Right renal cortex interstitium (tissue), 3 donors: ENCODE measurements at places on chromosomes 16 and 17. TPM values are rescaled to one million over a fixed set of nuclear protein-coding genes. Genes with fewer than 3 reads are reported as not detected.

GRCh38 chr16:60304066-60304465 is 1570.0 kb upstream of the GOT2 start:
- no peak for DNase-seq

DNA sequence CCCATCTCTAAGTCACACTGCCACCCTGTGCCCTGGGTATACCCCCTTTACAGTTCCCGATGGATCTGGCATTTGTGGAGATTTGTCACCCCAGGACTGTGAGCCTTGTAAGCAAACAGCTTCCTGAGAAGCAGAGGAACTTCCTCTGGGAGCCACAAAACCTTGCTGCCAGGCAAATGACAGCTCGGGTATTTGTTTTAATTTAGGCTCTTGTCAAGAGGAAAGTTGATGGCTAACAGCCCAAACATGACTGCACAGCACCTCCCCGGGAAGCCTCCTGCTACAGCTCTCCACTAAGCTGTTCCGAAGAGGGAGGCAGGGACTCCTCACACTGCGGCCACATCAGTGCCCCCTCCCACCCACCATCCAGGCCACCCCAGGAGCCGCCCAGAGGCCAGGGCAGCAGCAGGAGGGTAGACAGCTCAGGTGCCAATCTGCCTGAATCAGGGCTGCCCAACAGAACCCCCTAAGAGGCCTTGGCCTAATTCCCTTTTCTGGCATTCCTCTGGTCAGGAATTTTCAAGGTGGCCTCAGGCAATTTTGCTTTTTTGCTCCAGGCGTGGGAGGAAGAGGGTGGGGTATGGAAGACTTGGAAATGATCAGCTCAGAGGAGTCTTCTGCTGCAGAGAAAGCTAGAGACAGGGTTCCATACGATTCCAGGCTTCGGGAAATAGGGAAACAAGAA is 2.6 kb downstream of the ABR start:
- no peak for DNase-seq

DNA sequence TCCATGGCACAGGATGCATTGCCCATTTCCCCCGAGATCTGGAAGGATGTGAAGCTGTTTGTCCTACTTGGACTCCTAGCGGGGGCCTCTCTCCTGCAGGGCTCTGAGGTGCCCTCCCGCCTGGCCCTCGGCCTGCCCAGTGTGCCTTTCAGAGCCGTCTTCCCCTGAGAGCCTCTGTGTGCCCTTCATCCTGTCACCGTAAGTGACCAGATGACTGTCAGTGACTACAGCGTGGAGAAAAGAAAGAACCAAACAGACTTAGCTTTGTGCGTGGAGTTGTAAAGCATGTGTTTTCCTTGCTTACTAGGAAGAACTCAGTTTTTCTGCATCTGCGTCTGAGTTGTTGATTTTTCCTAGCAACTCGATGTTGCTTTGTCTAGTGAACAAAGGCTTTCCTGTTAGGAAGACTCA is 56.1 kb downstream of the BANP start:
- DNase-seq = no peak

DNA sequence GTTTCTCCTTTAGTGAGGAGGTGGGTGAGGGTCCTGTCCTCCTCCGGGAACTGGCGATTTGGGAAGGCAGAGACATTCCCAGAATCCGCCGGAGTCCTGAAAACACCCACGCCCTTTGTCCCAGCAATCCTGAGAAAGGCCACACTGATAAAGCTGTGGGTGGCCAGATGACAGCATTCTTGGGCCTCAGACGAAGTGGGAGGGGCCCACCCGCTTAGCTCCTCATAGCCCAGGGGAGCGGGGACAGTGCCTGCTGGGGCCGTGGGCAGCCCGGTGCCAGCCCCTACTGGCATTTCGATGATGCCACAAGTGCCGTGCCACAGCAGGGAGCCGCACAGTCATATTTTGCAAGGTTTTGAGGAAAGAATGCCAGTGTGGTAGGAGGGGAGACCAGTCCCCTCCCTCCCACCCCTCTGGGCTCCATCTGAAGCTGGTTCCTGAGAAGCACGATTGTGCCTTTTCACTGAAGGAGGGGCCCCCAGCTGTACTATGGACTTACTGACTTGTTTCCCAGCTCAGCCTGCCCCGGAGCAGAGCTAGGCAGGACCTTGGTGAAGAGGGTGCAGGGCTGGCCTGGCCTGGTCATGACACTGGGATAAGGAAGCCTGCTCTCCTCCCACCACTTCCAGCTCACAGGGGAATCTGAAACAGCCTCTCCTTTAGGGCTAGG is 20.9 kb upstream of the MPRIP start:
- DNase-seq = no peak

DNA sequence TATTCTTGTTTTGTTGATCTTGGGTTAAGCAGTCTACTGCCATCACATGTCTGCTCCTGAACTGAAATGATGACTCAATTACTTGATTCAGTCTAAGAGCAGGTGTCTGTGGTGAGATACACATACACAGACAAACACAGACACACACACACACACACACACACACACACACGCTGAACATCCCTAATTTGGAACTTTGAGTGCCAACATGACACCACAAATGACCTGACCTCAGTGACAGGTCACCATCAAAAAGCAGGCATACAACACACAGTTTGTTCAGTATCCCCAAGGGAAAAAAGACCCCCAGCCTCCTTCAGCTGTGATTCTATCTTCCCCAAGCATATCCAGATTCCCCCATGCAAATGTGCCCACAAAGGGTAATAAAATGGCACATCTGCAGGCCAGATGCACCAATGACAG is 130.1 kb upstream of the TMEM97 start:
- DNase-seq = no peak

- no peak for DNase-seq
These were observed 31.1 kb upstream of the SLC47A1 start for GRCh38 chr17:19502517-19502916.

DNA sequence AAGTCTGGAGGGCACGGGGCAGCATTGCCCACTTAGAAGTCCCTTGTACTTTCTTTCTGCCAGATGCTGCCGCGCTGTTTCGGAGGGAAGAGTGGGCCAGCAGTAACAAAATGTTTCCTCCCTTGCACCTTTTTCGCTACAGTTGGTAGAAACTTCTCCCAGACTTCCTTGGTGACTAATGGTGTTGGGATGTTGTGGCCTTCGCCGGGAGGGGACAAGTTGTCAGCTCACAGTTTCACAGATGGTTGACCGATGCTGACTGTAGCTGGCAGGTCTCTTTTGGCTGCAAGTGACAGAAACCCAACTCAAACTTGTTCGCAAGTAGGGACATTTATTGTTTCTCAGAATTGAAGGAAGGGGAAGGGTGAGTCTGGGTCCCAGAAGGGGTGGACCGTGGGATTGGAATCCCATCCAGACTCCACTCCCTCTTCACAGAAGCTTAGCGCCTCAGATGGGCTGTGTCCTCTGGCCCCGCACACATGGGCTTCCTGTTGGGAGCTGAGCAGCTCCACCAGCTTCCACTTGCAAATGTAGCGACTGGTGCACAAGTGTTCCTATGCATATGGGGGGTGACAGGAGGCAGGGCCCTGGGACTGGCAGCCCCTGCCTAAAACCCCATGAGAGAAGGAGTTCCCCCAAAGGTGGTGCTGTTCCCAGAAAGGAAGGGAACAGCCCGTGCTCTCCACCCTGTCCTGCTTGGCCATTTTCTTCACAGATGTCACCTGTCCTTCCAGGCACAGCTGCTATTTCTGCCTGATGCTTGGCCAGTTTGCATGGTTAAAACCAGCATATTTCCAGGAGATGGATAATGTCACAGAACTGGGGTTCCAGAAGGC is 30.9 kb upstream of the RPRML start:
- no peak for DNase-seq

DNA sequence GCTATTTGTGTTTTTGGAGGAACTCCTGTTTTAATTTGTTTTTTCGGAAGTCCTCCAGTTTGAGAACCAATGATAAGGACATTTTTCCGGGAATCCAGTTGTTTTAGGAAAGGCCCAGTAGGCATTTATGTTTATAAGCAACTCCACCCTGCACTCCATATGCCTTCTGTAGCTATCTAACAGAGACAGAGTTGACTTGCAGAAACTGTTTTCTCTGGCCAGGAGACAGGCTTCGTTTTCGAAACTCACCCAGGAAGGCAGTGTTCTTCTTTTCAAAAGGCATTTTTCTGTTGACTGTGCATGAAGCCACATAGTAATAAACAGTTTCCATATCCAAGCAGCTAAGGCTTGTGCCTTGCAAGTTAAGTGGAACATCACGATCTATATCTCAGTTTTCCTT is 587.1 kb downstream of the WWOX start:
- DNase-seq = no peak

DNA sequence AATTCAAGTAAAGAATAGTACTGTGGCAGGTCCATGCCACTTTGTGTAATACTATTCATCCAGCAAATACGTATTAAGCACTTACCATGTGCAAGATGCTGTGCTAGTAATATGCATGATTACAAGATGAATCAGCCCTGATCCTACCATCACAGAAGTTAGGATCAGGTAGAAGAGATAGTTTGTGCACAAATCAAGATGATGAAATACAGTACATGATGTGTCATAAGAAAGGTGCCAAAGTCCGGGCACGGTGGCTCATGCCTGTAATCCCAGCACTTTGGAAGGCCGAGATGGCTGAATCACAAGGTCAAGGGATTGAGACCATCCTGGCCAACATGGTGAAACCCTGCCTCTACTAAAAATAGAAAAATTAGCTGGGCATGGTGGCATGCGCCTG is 10.9 kb downstream of the COG4 start:
- no peak for DNase-seq

DNA sequence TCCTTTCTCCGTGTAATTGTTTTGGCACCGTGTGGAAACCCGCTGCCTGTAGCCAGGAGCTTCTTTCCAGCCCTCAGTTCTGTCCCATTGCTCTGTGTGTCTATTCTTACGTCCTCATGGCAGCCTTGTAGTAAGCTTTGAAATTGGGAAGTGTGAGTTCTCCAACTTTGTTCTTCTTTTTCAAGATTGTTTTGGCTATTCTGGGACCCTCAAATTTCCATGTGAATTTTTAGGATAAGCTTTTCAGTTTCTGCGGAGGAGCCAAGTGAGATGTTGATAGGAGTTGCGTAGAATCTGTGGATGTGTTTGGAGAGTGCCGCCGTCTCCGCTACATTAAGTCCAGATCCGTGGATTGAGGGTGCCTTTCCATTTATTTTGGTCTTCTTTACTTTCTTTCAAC is 15.2 kb downstream of the CHMP6 start:
- no peak for DNase-seq

DNA sequence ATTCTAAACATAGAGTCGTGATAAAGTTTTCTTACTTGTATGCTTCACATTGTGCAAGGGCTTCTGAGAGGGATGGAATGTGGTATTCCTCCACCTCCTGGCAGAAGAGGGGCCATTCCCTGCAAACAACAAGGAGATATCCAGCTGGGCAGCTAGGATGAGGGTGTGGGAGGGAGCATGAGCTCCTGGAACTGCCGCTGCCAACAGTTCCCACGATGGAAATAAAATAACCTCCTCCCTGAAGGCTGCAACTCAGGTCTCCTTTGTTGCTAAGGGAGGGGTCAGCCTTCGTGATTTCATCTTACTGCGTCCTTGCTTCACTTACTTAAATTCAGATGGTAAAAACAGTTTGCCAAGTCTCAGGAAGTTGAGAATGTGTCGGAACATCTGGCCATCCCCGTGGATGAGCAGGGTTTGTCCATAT is 15.6 kb downstream of the PLEKHG4 start:
- DNase-seq = no peak

GRCh38 chr17:72119077-72119872 is 1.5 kb upstream of the SOX9 start:
- no peak for DNase-seq

DNA sequence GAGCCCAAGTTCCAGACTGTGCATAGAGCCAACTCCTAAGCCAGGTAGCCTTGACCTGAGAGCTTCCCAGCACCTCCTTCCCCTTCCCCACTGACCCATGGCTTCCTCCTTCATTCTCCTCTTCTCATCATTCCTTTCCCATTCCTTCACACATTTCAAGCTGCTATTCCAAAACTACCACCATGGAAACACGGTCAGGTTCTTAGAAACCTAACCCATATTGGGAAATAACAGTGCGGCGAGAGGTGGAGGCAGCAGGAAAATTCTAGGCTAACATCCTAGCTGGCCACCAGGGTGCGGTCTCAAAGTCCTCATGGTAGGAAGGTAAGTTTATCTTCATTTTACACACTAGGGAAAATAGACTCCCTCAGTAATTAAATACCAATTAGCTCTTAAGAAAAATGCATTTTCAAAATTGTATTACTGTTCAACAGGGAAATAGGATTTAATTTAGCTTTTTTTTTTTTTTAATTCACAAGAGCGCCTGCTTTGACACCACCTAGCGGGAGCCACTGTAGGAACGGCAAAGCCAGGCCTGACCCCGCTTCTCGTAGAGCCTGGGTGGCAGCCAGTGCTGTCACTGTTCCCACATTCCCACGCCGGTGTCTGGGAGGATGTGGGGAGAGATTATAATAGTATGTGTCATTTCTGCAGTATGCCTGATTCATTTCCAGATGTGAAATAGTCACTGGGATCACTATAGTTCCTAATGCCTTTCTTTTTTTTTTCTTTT is 14.0 kb upstream of the SPHK1 start:
- DNase-seq = no peak

- DNase-seq = peak; percentile 27
These were observed 9.6 kb upstream of the CES1 start for GRCh38 chr16:55842369-55843104.

DNA sequence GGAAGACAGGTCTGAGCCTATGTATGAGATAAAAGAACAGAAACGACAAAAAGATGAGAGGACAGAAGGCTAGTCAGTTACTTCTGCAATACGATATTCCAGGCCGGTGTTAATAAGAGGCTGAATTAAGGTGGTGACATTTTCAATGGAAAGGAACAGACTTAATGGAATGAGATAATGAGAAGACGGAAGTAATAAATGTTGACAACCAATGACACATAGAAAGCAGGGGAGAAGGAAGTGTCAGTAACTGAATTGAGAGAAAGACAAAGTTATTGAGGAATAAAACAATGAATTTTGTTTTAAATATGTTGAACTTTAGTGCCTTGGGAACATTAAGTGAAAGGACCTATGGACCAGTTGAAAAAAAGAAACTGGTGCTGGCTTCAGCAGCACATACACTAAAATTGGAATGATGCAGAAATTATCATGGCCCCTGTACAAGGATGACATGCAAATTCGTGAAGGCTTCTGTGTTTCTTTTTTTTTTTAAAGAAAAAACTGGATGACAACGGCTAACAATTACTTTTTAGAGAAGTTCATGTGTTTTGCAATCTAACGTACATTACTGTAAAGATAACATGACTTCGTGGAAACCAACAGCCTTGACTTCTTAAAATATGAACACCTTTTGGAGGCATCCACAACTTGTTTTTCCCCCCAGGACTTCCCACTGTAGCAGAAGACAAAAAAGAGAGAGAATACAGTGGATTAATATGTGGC is 18.5 kb upstream of the CPD start:
- no peak for DNase-seq

The OR1F1 gene
- polyA plus RNA-seq = not detected

The WNK4 gene
- 8.7 TPM for polyA plus RNA-seq

The SLC25A11 gene
- polyA plus RNA-seq = 71.7 TPM

The NXPH3 gene
- polyA plus RNA-seq = 1.5 TPM

The SCNN1G gene
- 43.9 TPM for polyA plus RNA-seq

The LRRC75A gene
- 4.6 TPM for polyA plus RNA-seq

The MYH11 gene
- polyA plus RNA-seq = 11.1 TPM

The C16orf86 gene
- 2.1 TPM for polyA plus RNA-seq

The HAP1 gene
- polyA plus RNA-seq = 0.69 TPM

The PLCG2 gene
- polyA plus RNA-seq = 40.7 TPM

The SCIMP gene
- 0.83 TPM for polyA plus RNA-seq

The KRTAP4-5 gene
- polyA plus RNA-seq = not detected

The C1QTNF8 gene
- polyA plus RNA-seq = not detected
